ENCODE measurements at places on chromosomes 7 and 10. TPM values are rescaled to one million over a fixed set of nuclear protein-coding genes. Genes with fewer than 3 reads are reported as not detected.

- DNase-seq = peak; percentile 58
Measured at GRCh38 chr10:96614515-96614914, 27.7 kb upstream of the TM9SF3 start.

- DNase-seq = no peak
Measured at GRCh38 chr7:23247603-23248335, 1.2 kb downstream of the GPNMB start.

The INA gene
- total RNA-seq = not detected

The MCMBP gene
- 41.2 TPM for total RNA-seq

The CPED1 gene
- not detected for total RNA-seq

- DNase-seq = no peak
Measured at GRCh38 chr7:81383846-81384245, 386.0 kb downstream of the HGF start.

GRCh38 chr7:27842851-27843250 is 102.9 kb downstream of the TAX1BP1 start:
- DNase-seq = no peak

The TMEM176A gene
- total RNA-seq = not detected

The SPAG6 gene
- not detected for total RNA-seq

DNA sequence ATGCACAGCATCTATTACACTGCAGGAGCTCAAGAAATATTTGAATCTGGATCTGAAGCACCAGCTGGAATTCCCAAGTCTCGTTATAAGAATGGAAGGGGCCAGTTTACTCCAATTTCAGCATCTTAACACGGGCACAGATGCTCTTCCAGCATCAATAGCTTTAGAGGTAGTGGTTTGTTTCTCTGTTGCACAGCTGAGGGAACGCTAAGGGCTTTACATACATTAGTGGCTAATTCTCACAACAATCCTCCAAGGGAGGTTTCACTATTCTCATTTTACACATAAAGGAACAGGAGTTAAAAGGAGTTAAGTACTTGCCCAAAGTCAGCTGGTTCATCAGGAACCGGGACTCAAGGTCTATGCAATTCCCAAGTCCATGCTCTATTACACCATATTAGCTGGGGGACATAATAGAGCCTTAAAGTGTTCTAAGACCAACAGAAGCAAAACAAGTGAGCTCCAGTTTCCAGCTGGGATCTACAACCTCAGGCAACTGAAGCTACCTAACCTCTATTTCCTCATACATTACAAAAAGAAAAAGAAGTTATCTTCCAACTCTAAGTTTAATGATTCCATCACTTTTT is 9.9 kb downstream of the XPNPEP1 start:
- DNase-seq = no peak

The ABCC2 gene
- 68.4 TPM for total RNA-seq

DNA sequence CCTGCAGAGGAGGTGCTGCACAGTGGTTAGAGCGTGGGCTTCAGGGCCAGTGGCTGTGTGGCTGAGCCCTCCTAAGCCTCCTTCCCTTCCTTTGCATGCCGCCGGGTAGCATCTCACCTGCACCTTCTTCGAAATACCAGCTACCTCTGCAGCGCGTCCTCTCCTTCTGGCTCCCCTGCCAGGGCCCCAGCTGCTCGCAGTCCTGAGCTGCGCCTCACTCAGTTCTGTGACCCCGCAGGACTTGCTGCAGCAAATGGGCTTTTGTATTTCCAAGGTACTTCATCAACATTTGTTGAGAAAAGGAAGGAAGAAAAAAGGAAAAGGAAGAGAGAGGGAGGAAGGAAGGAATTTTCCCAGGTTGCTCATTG is 146.7 kb upstream of the PRR15 start:
- no peak for DNase-seq

The FZD8 gene
- total RNA-seq = 26.5 TPM

GRCh38 chr10:117462424-117462792 is 80.1 kb upstream of the EMX2 start:
- peak; percentile 16 for DNase-seq

GRCh38 chr10:60873758-60874157 is 70.2 kb downstream of the RHOBTB1 start:
- DNase-seq = no peak

DNA sequence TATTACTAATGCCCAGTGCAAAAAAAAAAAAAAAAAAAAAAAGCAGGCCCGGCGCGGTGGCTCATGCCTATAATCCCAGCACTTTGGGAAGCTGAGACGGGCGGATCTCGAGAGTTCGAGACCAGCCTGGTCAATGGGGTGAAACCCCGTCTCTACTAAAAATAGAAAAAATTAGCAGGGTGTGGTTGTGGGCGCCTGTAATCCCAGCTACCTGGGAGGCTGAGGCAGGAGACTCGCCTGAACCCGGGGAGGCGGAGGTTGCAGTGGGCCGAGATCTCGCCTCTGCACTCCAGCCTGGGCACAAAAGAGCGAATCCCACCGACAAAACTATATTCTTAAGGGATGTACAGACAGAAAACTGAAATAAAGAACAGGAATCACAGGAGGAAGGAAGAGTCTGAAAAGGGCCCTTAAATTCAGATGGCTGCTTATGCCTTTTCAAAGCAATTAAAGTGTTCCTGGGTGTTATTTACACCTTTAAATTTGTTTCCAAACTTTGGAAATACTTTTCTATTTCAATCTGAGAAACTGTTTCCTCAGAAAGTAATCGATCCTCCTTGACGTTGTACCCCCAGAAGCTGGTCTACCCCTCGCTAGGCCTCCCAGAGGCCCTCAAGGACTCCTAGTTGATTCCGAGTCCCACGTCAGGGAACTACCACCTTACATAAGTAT is 2.0 kb upstream of the KMT2E start:
- DNase-seq = peak; percentile 26

- DNase-seq = peak; percentile 30
Measured at GRCh38 chr7:137579913-137580640, 236.5 kb upstream of the PTN start.

- DNase-seq = no peak
Measured at GRCh38 chr7:47046949-47047348, 535.0 kb downstream of the TNS3 start.

- DNase-seq = no peak
Measured at GRCh38 chr7:16916738-16917137, 35.0 kb upstream of the AGR3 start.

GRCh38 chr7:66921396-66921917 is 432 bp downstream of the TMEM248 start:
- DNase-seq = no peak

DNA sequence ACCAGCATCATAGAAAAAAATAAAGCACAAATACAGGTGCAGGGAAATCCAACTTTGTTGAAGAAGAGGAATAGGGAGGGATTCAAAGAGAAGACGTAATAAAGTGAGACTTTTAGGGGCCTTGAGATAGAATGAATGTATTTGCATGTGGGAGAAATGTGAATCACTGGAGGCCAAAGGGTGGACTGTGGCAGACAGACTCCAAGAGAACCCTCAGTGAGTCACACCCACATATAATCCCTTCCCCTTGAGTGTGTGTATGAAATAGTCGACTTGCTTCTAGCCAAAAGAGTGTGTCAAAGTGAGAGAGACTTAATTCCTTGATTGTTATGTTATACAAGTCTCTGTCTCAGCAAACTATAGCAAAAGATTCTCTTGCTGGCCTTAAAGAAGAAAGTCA is 101.3 kb upstream of the GHITM start:
- DNase-seq = no peak

The CCDC3 gene
- not detected for total RNA-seq

GRCh38 chr10:76937181-76937600 is 700.4 kb downstream of the KCNMA1 start:
- DNase-seq = no peak

The C10orf143 gene
- not detected for total RNA-seq

The VWDE gene
- 4.1 TPM for total RNA-seq

DNA sequence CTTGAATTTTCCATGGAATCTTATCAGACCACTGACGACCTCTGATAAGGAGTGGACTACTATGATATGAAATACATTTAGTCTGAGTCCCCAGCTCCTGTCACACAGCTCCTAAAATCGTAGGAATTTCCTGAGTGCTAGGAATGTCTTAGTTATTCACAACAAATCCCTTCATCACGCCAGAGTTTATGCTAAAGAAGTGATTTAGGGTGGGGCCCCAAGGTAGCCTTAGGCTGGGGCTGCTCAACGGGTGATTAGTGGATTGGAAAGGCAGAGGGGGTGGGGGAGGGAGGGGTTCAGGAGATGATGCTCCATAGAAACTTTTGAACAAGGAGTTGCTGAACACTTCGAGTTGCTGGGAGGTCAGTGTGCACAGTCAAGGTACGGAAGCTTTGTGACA is 7.0 kb upstream of the TET1 start:
- DNase-seq = no peak

The NPTX2 gene
- 40.5 TPM for total RNA-seq

- no peak for DNase-seq
Measured at GRCh38 chr10:63700631-63701156, 179.5 kb downstream of the REEP3 start.

DNA sequence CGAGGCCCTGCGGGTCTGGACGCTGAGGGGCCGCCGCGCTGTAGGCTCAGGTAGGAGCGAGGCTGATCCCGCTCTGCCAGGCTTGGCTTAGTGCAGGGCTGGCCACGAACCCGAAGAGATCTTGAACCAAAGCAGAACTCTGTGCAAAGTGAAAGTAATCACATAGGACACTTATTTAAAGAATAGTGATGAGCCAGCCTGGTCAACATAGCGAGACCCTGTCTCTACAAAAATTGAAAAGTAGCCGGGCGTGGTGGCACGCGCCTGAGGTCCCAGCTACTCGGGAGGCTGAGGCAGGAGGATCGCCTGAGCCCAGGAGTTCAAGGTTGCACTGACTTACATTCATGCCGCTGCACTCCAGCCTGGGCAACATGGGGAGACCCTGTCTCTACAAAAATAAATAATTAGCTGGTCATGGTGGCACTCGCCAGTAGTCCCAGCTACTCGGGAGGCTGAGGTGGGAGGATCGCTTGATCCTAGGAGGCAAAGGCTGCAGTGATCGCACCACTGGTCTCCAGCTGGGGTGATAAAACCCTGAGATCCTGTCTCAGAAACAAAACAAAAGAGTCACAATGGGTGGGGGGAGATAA is 541 bp downstream of the ZSCAN25 start:
- no peak for DNase-seq

- DNase-seq = no peak
Measured at GRCh38 chr7:77235276-77235675, 35.7 kb upstream of the FGL2 start.

Data from Caki2 (cell line).